Activated B cell treated with CpG ODN at 0.5 μM for 24 hours (primary cell): ENCODE measurements at places on chromosomes 1 and 21. TPM values are rescaled to one million over a fixed set of nuclear protein-coding genes. Genes with fewer than 3 reads are reported as not detected.

The KDF1 gene
- total RNA-seq: 0.59 and 0.75 TPM in 2 replicates

DNA sequence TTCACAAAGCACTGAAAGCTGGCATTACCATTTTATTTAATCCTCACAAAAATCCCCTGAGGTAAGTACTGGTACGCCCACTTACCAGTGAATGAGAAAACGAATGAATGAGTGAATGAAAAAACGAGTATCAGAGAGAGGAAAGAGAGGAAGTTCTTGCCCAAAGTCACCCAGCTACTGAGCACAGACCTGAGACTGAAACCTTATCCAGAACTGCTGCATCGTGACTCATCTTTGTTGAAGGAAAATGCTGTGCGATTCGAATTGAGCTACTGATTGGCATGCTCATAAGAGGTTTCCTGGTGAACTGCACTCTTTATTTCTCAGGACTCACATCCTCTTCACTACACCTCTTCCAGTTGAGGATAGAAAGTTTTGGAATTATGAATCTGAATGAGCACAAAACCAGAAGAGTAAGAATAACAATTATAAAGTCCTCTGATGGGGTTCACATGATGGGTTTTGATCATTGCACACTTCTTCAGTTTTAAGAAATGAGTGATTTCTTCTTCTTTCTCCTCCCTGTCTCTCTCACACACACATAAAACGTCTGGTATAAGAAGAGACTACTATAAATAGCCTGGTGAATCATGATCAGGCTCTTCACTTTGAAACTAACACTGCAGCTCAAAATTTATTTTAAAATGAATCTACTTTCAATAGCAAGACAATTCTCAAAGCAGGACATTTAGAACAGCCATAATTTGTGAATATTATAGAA is 32.1 kb downstream of the IL12RB2 start:
- no peak for DNase-seq
- no peaks in the 10 kb centered on the region for H3K36me3 ChIP-seq
- no peaks in the 10 kb centered on the region for H3K27me3 ChIP-seq
- peak overlapping the region; percentile 62 for H3K4me3 ChIP-seq
- H3K27ac ChIP-seq: peak overlapping the region; percentile 77

The TBX19 gene
- total RNA-seq: 2.7 and 4.7 TPM in 2 replicates

The ERICH3 gene
- total RNA-seq: 0.44 and 0.49 TPM in 2 replicates

- H3K27me3 ChIP-seq: no peaks in the 10 kb centered on the region
- H3K27ac ChIP-seq: no peak overlapping the region
- H3K4me1 ChIP-seq: no peaks in the 10 kb centered on the region
- no peak overlapping the region for H3K4me3 ChIP-seq
- DNase-seq: no peak
Observed at GRCh38 chr1:164061528-164061927, 497.5 kb upstream of the PBX1 start.

DNA sequence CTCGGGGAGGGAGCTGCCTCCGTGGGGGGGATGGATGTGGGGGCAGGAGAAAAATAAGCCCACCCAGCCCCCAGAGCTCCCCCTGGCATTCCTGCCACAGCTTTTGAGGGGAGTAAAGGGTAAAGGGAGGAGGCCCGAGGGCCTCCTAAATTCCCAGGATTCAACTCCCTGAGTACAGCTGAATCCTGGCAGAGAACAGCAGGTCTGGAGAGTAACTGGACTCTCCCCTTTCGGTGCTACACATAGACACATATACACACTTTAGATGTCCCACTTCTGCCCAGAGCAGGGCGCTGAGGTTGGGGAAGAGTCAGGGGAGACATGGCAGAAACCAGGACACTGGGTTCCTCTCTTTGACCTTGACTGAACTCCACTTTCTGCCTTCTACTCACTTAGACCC is 3.0 kb downstream of the KIRREL1 start:
- peaks cover 16% of the 10 kb centered on the region for H3K4me1 ChIP-seq
- no peaks in the 10 kb centered on the region for H3K36me3 ChIP-seq
- no peak overlapping the region for H3K27ac ChIP-seq
- H3K27me3 ChIP-seq: peaks cover 27% of the 10 kb centered on the region
- H3K4me3 ChIP-seq: no peak overlapping the region

- H3K4me3 ChIP-seq: peak overlapping the region; percentile 82
- peaks cover 8% of the 10 kb centered on the region for H3K4me1 ChIP-seq
- H3K36me3 ChIP-seq: peaks cover 3% of the 10 kb centered on the region
- no peaks in the 10 kb centered on the region for H3K27me3 ChIP-seq
- H3K27ac ChIP-seq: no peak overlapping the region
Observed at GRCh38 chr1:228276174-228276831, 68.5 kb downstream of the OBSCN start.

The NGF gene
- total RNA-seq: not detected in 2 replicates

GRCh38 chr1:93137604-93138292 is 42.5 kb downstream of the TMED5 start:
- no peak overlapping the region for H3K27ac ChIP-seq
- H3K36me3 ChIP-seq: peaks cover 66% of the 10 kb centered on the region
- DNase-seq: no peak
- no peaks in the 10 kb centered on the region for H3K4me1 ChIP-seq
- H3K27me3 ChIP-seq: no peaks in the 10 kb centered on the region

GRCh38 chr1:6507037-6507428 is 15.6 kb upstream of the PLEKHG5 start:
- H3K4me1 ChIP-seq: peaks cover 3% of the 10 kb centered on the region
- H3K27me3 ChIP-seq: peaks cover 5% of the 10 kb centered on the region
- H3K27ac ChIP-seq: no peak overlapping the region
- no peak overlapping the region for H3K4me3 ChIP-seq
- DNase-seq: no peak
